ENCODE measurements at places on chromosomes 16 and 17.

DNA sequence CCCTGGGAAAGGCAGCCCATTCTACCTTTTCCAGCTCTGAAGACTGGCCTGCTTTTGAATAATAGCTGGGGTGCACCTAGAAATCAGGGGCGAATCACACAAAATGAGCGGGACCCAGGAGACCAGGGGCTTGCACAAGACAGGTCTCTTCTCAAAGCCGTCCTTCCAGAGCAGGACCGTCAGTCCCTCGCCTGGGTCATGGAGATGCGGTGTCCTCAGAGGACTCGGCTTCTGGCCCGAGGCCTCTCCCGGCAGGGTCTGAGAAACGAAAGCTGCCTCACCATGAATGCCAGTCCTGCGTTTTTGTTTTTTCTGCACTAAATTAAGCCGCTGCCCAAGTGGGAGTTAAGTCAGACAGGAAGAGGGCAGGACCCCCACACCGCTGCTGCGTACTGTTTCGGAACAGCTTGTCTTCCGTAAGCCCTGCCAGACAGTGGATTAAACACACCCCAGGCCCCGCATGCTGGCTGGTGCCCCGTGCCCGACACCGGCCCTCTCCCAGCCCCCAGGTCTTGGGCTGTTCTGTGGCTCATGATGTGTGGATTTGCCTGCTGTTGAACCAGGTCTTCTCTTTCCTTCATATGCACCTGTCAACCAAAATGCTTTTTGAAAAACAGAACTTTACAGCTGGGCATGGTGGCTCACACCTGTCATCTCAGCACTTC is 142.1 kb upstream of the RPH3AL start:
- no peaks in the 10 kb centered on the region for H3K4me1 ChIP-seq
- no peak overlapping the region for H3K27ac ChIP-seq
- no peak for DNase-seq
- H3K4me3 ChIP-seq: no peak overlapping the region

GRCh38 chr17:80844418-80844990 is 147.1 kb upstream of the CHMP6 start:
- no peak overlapping the region for H3K27ac ChIP-seq
- no peak for DNase-seq
- H3K4me3 ChIP-seq: no peak overlapping the region

GRCh38 chr17:49783071-49783715 is 5.3 kb upstream of the KAT7 start:
- no peaks in the 10 kb centered on the region for H3K27me3 ChIP-seq
- H3K4me1 ChIP-seq: peaks cover 6% of the 10 kb centered on the region
- DNase-seq: no peak
- no peaks in the 10 kb centered on the region for H3K36me3 ChIP-seq
- H3K4me3 ChIP-seq: no peak overlapping the region

DNA sequence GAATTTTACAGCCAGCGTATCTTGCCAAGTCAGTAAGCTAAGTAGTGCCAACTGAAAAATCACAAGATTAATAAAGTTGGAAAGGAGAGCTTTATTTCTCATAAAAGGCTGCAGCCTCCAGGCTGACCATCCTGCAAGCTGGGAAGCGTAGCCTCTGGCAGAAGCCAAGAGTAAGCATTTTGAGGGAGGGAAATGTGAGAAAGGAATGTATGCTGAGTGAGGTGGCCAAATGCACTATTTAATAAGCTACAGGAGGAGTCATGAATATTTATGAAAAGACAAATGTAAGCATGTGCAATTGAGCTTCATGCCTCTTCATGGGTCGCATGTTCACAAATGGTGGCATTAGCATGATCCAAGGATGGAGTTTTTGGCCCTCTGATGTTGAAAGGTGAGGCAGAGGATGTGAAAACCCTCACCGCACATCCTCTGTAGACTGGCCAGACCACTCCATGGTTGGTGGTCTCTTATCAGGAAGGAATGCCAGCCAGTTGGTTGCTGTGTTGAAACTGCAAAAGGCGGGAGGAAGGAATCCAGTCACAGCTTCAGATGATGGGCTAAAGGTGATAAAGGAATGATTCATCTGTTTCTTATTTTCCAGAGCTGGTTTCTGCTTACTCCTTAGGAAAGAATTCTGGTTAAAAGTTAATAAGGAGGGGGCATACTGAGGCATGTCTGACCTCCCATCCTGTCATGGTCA is 9.2 kb downstream of the KRT33B start:
- no peaks in the 10 kb centered on the region for H3K27me3 ChIP-seq
- H3K4me3 ChIP-seq: no peak overlapping the region
- no peaks in the 10 kb centered on the region for H3K4me1 ChIP-seq
- no peak for DNase-seq
- no peaks in the 10 kb centered on the region for H3K36me3 ChIP-seq

DNA sequence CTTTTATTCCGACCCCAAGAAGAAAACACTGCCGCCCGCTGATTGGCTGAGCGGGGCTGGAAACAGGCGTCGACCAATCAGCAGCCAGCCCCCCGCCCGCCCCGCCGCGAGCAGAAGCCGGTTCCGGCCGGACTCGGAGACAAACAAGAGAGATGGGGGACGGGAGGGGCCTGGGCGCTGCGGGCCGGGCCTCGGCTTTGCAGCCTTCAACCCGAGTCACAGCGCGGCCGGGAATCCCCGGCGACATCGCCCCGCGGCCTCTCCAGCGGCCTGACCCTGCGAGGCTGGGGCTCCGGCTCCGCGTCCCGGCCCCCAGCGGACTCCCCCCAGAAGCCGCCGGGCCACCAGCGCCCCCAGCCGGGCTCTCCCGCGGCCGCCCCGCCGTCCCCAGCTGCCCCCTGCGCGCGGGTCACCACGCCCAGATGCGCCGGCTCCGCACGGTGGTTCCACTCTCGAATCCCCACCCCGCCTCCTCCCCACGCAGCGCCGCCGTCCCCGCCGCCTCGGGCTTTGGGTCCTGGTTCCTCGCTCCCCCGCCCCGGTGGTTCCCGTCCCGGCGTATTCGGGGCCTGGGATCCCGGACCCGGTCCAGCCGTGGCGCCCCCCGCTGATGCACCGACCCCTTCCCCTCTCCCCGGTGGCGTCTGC is 346 bp upstream of the SLC43A2 start:
- H3K4me1 ChIP-seq: peaks cover 8% of the 10 kb centered on the region
- peak overlapping the region; percentile 44 for H3K27ac ChIP-seq
- H3K36me3 ChIP-seq: no peaks in the 10 kb centered on the region
- no peak for DNase-seq
- peak overlapping the region; percentile 68 for H3K4me3 ChIP-seq

DNA sequence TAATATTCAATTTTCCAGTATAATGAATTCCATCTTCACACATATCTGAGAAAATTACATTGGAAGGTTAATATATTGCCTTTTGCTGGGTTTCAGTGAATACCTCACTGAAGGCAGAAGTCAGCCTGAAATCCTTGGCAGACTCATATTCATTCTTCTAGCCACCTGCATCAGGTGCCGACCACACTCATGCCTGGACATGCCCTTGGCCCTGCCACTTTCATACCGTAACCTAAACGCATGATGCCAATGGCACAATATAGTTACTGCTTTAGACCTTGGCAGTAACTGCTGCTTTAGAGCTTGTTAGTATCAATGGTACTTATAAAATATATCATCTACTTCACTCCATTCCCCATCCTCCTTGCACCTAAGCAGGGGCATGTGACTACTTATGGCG is 817.6 kb upstream of the CDH8 start:
- no peaks in the 10 kb centered on the region for H3K36me3 ChIP-seq
- no peak for DNase-seq
- H3K4me3 ChIP-seq: no peak overlapping the region
- no peaks in the 10 kb centered on the region for H3K27me3 ChIP-seq
- H3K4me1 ChIP-seq: no peaks in the 10 kb centered on the region
- no peak overlapping the region for H3K27ac ChIP-seq

Data from Panc1 (cell line).